ENCODE measurements at places on chromosomes 1 and 21.

DNA sequence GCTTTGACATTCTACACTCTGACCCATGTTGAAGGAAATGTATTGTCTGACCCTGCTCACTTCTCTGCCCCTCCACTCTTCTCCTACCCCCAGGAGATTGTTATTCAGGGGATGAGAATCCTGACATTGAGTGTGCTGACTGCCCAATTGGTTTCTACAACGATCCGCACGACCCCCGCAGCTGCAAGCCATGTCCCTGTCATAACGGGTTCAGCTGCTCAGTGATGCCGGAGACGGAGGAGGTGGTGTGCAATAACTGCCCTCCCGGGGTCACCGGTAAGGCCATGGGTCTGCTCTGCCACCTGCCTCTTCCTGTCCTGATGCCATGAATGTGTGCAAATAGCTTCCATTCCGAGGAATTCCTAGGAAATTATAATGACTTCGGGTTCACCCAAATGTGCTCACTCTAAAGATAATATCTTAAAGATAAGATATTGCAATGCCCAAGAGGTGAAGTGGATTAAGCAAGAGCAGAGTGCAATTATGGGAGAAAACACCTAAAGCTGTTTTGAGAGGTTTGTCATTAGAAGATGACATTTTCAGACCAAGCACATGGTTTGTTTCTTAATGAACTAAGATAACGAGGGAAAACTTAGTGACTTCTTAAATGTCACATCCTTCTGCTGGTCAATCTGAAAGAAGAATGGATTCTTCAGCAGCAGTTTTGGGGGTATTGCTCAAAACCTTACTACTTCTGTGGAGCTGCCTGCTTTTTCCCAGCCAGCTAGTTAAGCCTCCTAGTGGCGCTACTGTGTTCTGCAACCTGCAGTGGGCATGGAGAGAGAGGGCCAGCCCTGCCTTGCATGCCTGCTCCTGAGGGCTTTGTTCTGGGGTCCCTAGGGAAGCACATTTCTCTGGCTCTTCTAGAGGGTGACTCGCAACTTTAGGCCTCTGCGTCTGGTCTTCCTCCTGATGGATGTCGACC is 41.6 kb downstream of the LAMC2 start:
- DNase-seq, result peak; percentile 54

GRCh38 chr1:51627672-51628071 is 10.8 kb downstream of the OSBPL9 start:
- DNase-seq, result peak; percentile 54

- no peak for DNase-seq
Measured at GRCh38 chr21:35825370-35826353, 234.7 kb downstream of the SETD4 start.

DNA sequence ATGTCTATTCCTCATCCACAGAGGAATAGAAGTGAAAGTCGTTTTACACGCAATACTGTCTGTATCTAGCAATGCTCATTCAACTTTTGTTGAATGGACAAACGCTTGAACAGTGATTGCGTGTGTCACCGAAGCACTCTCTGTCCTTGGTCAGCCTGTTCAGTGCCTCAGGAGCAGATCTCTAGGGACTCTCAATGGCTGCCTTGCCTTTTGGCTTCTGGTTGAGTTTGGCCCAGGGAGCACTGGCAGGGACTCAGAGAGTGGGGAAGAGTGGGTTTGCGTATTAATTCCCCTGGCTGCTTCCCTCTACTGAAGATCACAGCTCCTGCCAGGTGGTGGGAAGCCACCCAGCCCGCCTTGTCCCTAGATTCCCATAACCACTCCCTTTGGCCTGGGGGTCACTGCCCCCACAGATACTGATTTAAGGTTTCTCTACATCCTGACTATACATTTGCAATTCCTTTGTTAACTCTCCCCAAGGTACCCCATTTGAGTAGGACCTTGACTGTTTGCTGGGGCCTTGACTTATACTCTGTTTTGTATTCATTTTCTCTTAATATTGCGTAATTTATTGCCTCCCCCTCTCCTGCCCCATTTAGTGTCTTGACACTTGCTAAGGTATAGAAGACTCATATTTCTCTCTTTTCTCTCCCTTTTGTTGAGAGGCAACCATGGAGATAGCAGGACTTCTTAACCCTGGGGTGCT is 61.7 kb upstream of the USP24 start:
- no peak for DNase-seq

- no peak for DNase-seq
Measured at GRCh38 chr1:156448134-156448967, 52.2 kb downstream of the MEF2D start.

GRCh38 chr1:45172005-45172404 is 34.4 kb downstream of the ZSWIM5 start:
- peak; percentile 5 for DNase-seq

DNA sequence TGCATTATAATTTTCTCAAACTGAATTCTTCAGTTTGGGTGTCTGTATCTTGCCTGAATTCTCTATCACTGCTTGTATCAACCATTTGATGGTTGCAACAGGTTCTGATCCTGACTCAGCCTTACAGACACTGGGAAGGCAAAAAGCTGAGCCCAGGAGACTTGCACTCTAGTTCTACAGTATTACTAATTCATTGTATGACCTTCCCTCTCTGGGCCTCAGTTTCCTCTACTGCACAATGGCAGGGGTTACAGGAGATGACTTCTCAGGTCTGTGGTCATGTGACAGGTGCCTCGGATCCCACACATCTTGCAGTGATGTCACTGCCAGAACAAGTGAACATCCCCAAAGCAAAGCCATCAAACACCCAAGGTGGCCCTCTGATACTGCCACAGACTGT is 38.7 kb downstream of the RRAGC start:
- DNase-seq, result no peak

All from EL (cell line).